ENCODE measurements at places on chromosomes 2 and 18.

GRCh38 chr2:41993435-41993925, 54.3 kb upstream of the PKDCC start:
- no peak for DNase-seq

- DNase-seq, result peak; percentile 97
Measured at GRCh38 chr2:32484937-32485336, 128.1 kb downstream of the BIRC6 start.

DNA sequence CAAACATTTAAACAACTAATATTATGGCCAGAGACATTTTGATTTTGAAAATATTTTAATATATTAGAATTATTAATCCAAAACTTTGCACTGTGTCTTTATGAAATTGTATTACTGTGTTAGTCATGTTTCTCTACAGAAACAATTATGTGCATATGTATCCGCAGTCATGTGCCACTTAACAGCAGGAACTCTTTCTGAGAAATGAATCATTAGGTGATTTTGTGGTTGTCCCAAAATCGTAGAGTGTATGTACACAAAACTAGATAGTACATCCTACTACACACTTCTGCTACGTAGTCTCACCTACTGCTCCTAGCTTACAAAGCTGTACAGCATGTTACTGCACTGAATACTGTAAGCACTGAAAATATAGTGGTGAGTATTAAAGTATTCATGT, 479.2 kb upstream of the DSEL start:
- DNase-seq, result no peak

- no peak for DNase-seq
Measured at GRCh38 chr2:196956069-196956468, 29.6 kb upstream of the PGAP1 start.

DNA sequence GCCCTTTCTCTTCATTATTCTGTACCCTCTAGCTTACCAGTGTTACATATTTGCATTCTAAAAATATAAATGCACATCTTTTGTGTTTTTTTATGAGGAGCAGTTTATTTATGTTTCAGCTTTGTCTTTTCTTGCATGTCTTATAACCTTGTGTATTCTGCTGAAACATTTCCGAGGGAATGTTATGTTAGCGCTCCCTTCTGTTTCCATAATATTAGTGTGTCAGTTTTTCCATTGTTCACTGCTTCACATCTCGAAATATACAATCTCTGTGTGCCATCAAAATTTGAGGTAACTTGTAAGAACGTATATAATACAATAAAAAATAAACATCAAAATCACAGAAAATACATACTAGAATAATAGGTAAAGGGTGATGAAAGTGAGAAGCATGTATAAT, 153.3 kb downstream of the PKP4 start:
- no peak for DNase-seq

GRCh38 chr2:223511168-223511567, 91.0 kb downstream of the SCG2 start:
- no peak for DNase-seq

DNA sequence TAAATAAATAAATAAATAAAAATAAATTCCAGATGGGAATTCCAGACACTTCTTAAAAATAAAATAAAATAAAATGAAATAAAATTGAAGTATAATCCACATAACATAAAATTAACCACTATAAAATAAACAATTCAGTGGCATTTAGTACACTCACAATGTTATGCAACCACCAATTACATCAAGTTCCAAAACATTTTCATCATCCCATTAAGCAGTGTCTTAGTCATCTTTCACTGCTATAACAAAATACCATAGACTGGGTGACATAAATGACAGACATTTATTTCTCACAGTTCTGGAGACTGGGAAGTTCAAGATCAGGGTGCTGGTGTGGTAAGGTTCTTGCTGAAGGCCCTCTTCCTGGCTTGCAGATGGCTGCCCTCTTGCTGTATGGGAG, 22.6 kb upstream of the PROKR1 start:
- peak; percentile 7 for DNase-seq

- DNase-seq, result peak; percentile 2
Measured at GRCh38 chr2:40642237-40642636, 190.3 kb upstream of the SLC8A1 start.

- DNase-seq, result no peak
Measured at GRCh38 chr2:23827287-23827686, 99.6 kb downstream of the ATAD2B start.

Data from GM23248 (cell line).